CD4-positive, alpha-beta T cell treated with Interleukin-12 subunit alpha and Interleukin-12 subunit beta, for 1 hour (primary cell): ENCODE measurements at places on chromosomes 12 and 14.

GRCh38 chr14:30271811-30272323 lies 287.1 kb upstream of the G2E3 start:
- no peak for DNase-seq

DNA sequence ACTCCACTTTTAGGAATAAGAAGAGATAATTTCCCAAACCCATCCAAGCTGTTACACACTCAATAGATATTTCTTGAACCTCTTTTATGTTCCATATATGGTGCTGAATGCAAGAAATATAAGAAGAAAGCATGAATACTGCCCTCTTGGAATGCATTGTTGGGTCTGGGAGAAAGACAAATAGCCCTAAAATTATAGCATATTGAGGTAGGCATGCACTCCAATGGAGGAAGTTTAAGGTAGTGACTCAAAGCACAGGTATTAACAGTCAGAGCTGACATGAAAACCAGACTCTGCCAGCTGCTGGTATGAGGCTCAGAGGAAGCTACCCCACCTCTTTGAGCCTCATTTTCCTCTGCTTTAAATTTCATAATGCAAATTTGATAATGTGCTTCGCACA lies 261.3 kb upstream of the NOS1 start:
- DNase-seq: no peak

GRCh38 chr14:96782436-96782835 lies 14.7 kb upstream of the VRK1 start:
- DNase-seq: no peak

- no peak for DNase-seq
Measured at GRCh38 chr14:37587881-37588666, 7.0 kb downstream of the FOXA1 start.

GRCh38 chr14:101451166-101451565 lies 110.1 kb upstream of the DIO3 start:
- no peak for DNase-seq

DNA sequence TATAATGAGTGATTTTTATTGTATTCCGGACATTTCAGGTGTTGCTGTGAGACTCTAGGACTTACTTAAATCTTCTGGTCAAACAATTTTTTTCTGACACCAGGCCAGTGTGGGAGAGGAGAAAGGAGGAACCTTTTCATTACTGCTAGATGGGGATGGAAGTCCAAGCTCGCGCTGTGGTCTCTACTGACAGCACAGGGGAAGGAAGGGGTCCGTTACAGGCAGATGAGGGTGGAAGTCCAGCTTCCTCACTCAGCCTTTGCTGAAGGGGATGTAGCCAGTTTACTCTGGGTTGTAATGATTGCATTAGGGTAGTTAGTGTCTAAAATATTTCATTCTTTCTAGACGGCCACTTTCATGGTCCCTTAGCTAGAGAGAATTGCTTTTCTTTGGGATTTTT lies 26.3 kb upstream of the ST8SIA1 start:
- no peak for DNase-seq

GRCh38 chr12:30988646-30989286 lies 62.2 kb downstream of the TSPAN11 start:
- no peak for DNase-seq

GRCh38 chr12:45619736-45620135 lies 109.8 kb upstream of the ARID2 start:
- no peak for DNase-seq

GRCh38 chr12:94404854-94405253 lies 54.8 kb downstream of the CEP83 start:
- no peak for DNase-seq
